Tibial nerve (tissue), 4 donors: ENCODE measurements at places on chromosomes 1 and 21. TPM values are rescaled to one million over a fixed set of nuclear protein-coding genes. Genes with fewer than 3 reads are reported as not detected.

The C1orf115 gene
- total RNA-seq = 32.1 TPM

The USF1 gene
- total RNA-seq = 59.4 TPM

The DFFB gene
- 15.3 TPM for total RNA-seq

The AADACL3 gene
- not detected for total RNA-seq

The RGS13 gene
- total RNA-seq = not detected

The NEGR1 gene
- 46.0 TPM for total RNA-seq

The TRIM58 gene
- 3.9 TPM for total RNA-seq

The PRR9 gene
- total RNA-seq = not detected

The NCAM2 gene
- total RNA-seq = 15.1 TPM

The IL19 gene
- not detected for total RNA-seq

The FCRL3 gene
- total RNA-seq = 0.63 TPM

The RNPC3 gene
- total RNA-seq = 50.1 TPM

The PRAMEF20 gene
- not detected for total RNA-seq

The PIGM gene
- total RNA-seq = 7.0 TPM

The MAPKAPK2 gene
- 41.2 TPM for total RNA-seq

The SYT2 gene
- total RNA-seq = not detected

The LRRC71 gene
- 0.78 TPM for total RNA-seq

The GRHL3 gene
- total RNA-seq = not detected

The ARHGEF10L gene
- 43.9 TPM for total RNA-seq

The PCSK9 gene
- total RNA-seq = 1.2 TPM

The PTGS2 gene
- total RNA-seq = 1.2 TPM

The GPR25 gene
- not detected for total RNA-seq

The C8B gene
- not detected for total RNA-seq

The SPATA46 gene
- not detected for total RNA-seq

The PLA2G2C gene
- total RNA-seq = not detected

The SOX13 gene
- total RNA-seq = 107 TPM

The KRTAP11-1 gene
- not detected for total RNA-seq

The TMPRSS15 gene
- total RNA-seq = not detected

The NPR1 gene
- total RNA-seq = 40.2 TPM

The SPRR2F gene
- total RNA-seq = not detected

The AADACL4 gene
- total RNA-seq = not detected

The TGFB2 gene
- 8.8 TPM for total RNA-seq

The CFHR3 gene
- total RNA-seq = 0.59 TPM

The TINAGL1 gene
- 97.3 TPM for total RNA-seq

The TTC24 gene
- not detected for total RNA-seq

The REN gene
- not detected for total RNA-seq

The SYDE2 gene
- 11.0 TPM for total RNA-seq
